ENCODE measurements at places on chromosomes 16 and 17.
A peak's percentile ranks its signal among the peaks of the same experiment; 100 is the strongest.

DNA sequence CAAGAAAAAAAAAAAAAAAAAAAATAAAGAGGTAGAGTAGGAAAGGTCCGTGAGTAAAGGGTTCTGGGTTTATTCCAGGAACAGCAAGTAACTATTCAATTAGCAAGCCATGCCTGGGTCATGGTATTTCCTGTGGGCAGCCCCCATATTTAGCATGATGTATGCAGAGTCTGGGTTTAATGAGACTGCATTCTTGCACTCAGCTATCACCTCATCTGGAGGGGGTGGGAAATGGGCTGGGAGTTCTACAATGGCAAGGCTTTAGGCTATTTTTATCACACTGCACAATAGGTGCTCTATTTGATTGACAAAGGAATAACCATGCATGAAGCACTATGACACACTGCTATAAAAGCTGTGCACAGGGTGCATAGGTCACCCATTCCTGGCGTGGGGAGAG is 104.0 kb upstream of the CCL2 start:
- DNase-seq: no peak

GRCh38 chr16:88700636-88701482 is 5.3 kb downstream of the RNF166 start:
- DNase-seq: peak; percentile 95

DNA sequence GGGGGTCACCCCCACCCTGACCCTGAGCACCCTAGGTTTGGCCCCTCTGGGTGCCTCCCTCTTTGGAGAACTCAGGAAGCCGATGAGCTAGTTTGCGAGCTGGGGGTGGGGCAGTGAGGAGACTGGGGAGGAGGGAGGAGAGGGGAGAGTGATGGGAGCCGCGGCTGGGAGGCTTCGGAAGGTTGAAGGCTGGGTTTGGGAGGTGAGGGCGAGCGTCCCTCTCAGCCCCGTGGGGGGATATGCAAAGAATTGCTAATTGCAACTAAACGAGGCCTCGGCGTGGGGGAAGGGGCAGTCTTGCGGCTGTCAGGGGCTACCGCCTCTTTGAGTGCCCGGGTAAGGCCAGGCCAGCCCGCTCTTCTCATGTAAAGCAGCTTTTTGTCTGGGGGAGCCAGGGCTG is 17.6 kb upstream of the FZD2 start:
- DNase-seq: no peak

DNA sequence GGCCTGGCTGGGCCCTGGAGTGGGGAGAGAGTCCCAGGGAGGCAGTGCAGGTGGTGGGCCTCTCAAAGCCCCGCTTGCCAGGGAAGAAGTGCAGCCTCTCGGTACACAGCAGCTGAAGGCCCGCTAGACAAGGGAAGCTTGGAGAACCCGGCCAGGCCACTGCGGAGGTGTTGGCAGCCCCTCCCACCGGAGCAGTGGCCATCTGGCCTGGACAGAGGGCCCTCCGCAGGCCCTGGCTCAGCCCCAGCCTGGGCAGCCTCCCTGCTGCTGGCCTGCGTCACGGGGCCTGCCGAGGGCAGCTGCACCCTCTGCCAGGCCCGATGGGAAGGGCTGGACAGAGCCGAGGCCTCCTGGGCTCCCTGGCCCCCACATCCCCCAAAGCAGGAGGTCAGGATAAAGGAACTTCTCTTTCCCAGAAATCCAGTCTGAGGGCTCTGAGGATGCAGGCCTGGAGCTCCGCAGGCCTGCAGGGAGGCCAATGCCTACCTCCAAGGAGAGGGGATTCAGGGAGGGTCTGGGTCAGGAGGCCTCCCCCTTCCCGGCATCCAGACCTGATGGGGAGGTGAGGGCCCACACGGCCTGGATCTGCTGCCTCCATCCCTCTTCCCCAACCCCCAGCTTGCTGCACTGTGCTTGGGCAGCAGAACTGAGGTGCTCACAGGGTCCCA is 4.3 kb downstream of the SPPL2C start:
- DNase-seq: no peak

DNA sequence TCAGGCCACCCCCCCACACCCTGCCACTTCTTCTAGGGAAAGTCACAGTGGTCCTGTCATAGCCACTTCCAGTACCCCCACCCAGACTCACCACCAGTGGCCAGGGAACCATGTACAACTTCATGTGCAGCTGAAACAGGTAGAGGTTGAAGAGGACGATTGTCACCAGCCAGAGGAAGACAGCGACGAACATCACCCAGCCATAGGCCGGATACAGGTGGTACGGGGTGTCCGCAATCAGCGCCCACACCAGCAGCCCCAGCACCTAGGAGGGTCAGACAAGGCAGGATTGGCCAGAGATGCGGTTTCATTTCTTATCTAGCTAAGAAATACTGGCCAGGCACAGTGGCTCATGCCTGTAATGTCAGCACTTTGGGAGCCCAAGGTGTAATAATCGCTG is 16.7 kb downstream of the ARL2BP start:
- no peak for DNase-seq

- no peak for DNase-seq
These were observed 80.9 kb downstream of the GOSR1 start for GRCh38 chr17:30557916-30558685.

GRCh38 chr16:55340445-55340844 is 16.4 kb downstream of the IRX6 start:
- no peak for DNase-seq

- DNase-seq: peak; percentile 78
These were observed 52.7 kb downstream of the TMEM235 start for GRCh38 chr17:78284146-78284545.

DNA sequence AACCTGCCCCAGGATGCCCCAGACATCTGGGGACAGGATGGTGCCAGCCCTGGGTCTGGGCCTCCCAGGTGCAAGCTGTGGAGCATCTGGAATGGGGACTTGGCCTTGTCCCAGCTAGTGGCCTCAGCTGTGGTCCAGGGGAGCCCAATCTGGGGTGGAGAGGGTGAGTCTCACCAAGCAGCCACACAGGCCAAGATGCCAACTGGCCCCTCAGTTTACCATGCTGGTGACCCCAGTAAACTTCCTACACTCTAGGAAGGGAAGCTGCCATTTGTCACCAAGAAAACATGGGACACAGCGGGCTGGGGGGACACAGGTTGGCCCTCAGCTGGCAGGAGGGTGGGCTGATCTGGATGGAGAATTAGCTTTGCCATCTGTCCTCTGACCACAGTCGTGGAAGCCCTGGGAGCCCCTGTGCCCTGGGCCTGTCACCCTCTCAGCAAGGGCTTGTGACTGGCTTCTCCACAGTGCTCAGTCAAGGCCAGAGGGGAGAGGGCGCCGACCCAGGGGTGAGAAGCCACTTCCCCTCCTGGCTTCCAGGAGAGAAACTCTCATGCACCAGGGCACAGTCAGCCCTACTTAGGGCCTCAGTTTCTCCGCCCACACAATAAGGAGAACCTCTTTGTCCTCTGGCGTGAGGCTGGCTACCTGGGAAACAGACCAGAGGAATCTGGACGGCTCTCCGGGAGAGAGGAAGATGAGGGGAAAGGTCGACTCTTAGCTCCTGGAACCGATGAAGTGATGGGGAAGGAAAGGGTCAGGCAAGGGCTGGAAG is 126.4 kb upstream of the SMURF2 start:
- DNase-seq: no peak

DNA sequence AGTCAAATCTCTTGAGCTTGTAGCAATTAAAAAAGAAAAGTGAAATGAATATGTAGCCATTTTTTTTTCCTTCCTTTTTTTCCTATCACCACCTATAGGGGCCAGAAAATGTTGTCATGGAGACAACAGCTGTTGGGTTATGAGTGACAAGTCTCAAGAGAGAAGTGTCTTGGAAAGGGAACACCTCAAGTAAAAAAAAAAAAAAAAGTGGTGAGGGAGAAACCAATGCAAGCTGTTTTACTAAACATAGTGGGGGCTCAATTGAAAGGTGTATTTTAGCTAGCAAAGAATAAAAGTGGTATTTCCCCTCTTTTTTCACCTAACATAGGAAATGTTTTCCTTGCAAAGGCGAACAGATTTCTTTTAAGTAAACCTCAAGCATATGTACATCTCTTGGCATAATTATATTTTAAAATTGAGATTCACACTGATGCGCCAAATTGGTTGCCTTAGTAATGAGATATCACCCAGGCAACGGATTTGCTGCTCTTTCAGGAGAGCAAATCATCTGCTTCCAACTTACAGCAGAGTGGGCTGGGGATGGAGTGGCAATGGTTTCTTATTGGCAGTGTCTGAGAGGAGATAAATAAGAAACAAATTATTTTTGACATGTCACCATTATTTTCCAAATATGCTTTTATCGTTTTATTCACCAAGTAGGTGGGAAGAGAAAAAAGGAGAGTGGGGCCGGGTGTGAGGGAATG is 183.6 kb downstream of the MYO1D start:
- no peak for DNase-seq

DNA sequence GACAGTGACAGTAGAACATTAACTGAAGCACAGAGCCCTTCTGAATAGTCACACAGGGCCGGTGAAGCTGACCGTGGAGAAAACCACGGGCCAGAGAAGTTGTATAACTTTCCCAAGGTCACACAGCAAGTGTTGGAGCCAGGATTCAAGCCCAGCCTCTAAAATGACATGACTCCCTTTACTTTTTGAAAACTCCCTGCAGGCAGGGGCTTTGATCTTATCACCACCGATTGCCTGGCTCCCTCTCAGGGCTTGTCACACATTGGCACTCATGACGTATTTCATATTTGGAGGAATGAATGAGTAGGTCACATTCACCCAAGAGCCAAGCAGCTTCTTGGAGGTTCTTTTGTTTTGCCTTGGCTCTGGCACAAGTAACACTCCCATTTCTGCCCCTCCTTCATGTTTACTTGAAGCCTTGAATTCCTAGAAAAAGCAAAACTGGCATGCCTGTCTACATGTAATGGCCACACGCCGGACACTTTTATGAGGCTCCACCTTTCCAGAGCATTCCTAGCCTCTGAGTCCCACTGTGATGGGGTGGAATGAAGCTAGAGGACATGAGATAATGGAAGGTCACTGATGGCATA is 13.3 kb upstream of the RBBP6 start:
- peak; percentile 66 for DNase-seq

Measured in cardiac fibroblast (primary cell).